ENCODE measurements at places on chromosomes 6 and 20.

DNA sequence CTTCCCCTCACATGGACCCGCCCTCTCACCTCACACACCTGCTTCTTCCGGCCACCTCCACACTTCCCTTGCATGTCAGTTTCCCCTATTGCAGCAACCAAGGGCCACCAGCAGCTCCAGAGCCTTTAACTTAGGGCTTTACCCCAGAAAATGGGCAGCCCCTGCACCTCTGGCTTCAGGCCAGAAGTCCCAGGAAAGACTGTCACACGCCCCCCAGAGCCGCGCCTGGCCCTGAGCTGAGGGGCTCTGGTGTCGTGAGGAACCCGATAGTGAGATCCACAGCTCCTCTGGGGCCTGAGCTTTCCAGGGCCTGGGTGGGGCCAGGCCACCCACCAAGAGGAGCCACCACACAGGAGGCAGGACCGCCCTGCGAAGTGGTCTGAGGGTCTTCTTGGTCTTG, 182.4 kb downstream of the DLL1 start:
- no peak for DNase-seq

GRCh38 chr6:111353912-111354462, 129.0 kb downstream of the REV3L start:
- DNase-seq, result no peak

GRCh38 chr6:48186746-48187145, 75.7 kb upstream of the PTCHD4 start:
- no peak for DNase-seq

DNA sequence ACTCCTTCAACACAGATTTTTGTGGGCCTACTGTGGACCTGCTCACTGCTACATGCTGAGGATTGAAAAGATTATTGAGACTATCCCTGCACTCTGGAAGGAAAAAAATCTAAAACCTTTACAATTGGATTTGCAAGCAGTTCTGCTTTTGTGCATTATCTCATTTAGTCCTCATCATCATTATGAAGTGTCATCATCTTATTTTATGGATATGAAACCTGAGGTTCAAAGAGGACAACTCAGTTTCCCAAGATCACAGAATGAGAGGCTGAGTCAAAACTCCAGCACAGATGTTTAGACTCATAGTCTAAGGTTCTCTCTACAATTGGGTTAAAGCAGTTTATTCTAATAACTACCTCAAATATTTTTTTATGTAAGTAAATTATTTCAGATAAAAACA, 160.2 kb upstream of the MARCKS start:
- no peak for DNase-seq

DNA sequence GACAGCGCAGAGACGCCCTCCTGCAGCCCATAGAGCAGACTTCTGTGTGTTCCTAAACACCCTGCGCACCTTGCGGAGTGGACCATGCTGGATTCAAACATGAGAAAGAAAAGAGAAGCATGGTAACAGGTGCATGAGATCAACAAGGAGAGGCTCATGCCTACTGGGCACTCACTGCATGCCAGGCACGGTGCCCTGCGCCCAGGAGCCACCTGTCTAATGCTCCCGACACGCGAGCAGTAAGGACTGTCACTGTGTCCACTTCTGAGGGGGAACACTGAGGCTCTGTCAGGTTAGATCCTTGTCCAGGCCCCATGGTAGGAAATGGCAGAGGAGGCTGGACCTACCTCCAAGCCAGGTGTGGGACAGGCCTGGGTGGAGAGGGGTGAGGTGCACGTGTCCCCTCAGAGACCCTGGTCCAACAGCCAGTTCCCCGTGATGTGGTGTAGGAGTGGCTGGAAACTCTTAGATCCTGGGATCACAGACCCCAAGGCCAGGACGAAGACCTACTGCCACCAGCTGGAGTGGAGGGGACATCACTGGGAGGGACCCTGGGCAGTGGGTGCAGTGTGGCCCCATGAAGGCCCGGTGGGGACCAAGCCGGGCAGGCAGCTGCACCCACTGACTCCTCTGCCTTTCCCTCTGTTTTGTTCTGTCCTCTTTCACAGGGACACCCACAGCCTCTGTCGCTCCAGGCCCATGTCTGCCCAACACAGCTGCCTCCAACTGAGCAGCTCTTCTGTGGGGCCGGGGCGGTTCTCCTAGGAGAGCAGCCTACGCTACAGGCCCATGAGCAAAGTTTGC, 29.5 kb downstream of the ZBP1 start:
- DNase-seq, result no peak

GRCh38 chr6:33633462-33634158, 12.5 kb downstream of the ITPR3 start:
- no peak for DNase-seq

DNA sequence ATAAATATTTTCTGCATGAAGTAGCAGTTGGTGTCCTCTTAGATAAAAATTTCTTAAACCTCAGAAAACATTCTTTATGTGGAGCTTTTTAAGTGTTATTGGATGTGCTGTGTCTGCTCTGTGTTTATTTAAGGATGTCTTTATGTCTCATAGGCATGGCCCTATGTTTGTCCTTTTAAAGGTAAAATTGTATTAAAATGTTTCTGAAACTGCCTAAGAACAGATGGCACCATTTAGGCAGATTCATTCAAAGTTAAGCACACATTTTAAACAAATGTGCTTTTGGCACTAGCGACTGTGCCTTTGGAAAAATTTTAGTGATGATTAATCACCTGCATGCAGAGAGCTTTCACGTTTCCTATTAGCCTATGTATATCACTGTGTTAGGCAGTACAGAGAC, 125.2 kb downstream of the KIF6 start:
- DNase-seq, result no peak

DNA sequence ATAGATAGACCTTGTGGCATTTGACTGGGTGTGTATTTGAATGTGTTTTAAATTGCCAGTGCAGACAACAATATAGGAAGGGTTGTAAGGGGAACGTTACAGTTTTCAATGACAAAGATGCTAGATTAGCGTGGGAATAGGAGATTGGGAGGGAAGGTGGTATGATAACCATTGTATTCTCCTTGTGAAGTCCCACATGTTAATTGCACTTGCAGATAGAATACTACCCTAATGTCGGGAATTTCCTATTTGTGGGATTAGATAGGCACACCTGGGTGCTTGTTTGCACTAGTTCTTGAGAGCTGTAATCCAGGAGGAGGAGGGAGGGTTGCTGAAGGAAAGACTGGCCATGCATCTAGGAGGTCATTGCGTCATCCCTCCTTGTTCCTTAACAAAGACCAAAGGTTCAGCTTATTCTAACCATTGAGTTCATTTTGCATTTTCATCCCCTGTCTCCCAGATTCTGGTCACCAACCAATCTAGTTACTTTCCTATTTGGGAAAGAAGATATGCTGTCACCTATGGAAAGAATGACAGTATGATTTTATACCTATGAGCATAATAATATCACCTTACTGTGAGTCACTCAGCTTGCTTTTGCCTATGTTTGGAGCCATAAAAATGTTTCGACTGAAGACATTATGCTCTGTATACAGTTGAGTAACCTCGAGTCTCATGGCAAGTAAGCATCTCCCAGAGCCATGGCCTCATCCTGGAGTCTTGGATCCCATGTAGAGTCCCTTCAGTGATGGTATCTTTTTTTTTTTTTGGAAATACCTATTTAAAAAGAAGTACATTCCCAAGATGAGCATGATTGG, 201.5 kb downstream of the DTNBP1 start:
- DNase-seq, result no peak

DNA sequence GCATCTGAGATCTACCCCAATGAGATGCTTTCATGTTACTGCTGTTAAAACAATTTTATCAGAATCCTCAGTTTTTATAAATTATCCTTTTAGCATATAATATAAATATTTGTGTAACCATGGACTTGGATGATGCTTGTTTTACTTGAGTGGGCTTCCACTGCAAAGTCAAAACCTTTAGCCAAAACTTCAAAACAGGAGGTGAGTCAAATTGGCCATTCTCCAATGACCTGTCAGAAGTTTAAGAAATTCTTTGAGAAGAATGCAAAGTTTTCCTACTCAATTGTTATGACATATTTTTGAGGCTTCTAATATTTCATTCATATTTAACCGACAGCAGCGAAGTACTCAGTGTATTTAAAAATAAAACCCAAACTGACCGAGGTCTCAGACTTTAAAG, 507.9 kb downstream of the EYS start:
- no peak for DNase-seq

DNA sequence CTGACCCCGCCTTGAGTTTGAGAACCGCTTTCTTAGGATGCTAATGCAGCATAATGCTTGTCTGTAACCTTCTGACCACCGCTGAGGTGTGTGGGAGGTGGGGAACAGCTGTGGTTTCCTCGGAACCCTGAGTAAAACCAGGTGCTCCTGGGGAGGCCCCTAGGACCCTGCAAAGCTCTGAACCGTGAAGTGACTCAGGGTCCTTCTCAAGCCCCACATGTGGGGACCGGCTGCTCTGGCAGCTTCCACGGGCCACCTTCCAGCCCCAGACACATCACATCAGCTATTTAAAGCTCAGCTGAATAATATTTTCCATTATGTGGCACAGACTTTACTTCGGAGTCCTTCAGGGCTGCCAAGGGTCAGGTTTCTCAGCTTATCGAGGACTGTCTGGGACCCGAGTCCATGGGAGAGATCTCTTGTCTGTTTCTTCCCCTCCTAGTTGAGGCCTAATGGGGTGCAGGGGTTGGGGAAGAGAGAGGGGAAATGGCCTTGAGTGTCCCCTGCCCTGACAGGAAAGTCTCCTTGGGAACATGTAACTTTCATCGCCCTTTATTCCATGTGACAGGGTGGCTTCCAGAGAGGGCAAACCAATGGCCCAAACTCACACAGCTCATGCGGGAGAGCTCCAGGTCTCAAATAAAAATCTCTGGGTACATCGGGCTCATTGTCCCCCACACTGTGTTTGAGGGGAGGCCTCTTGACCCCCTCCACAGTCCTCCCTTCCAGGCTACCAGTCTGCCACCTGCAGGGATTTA, 186.1 kb upstream of the SLC24A3 start:
- no peak for DNase-seq

DNA sequence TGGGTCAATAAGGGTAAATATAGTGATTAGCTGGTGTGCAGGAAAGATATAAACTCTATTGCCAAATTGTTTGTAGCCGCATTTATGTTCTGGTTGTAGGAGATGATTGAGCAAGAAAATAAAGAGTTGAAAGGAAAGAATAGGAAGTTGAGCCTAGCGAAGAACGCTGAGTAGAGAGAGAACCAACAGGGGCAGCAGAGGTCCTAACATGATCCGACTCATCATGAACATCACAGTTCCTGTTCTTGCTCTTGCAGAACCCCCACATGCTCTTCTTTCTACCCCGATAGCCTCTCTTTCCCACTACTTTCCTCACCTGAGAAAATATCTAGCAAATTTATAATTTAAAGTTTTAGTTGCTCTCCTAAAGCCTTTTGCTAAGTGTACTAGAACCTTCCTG, 9.9 kb upstream of the ID4 start:
- no peak for DNase-seq

GRCh38 chr6:119966484-119966883, 616.9 kb upstream of the MAN1A1 start:
- DNase-seq, result no peak

- DNase-seq, result no peak
These were observed 14.8 kb upstream of the VNN1 start for GRCh38 chr6:132728616-132729015.

DNA sequence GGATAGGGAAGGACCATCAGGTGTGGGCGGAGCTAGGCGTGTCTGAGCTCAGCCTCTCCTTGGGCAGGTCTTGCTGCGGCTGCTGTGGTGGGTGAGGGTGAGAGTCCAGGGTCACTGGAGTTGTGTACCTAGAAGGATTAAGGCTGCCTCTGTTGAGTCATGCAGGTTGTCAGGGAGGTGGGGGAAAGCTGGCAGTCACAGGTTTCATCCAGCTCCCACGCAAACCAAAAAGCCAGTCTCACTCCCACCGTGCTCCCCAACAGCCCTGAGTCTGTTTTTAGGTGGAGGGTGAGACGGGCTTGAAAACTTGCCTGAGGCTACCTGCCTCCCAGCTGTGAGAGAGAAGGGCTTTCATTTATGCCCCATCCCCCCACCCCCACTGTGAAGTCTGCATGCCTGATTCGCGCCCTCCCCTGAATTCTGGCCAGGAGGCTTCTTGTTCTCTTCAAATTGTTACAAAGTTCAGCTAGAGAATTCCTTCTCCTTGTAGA, 161.5 kb downstream of the MYLK4 start:
- no peak for DNase-seq

Measured in activated CD4-positive, alpha-beta T cell treated with anti-CD3 and anti-CD28 coated beads, Interleukin-2, amount 50 U/mL, for 24 hours (primary cell).